ENCODE measurements at places on chromosomes 1 and 21. TPM values are rescaled to one million over a fixed set of nuclear protein-coding genes. Genes with fewer than 3 reads are reported as not detected.

Gene IVL
- polyA plus RNA-seq, result not detected

- DNase-seq, result peak; percentile 32
Observed at GRCh38 chr21:32411350-32412161, 950 bp upstream of the EVA1C start.

DNA sequence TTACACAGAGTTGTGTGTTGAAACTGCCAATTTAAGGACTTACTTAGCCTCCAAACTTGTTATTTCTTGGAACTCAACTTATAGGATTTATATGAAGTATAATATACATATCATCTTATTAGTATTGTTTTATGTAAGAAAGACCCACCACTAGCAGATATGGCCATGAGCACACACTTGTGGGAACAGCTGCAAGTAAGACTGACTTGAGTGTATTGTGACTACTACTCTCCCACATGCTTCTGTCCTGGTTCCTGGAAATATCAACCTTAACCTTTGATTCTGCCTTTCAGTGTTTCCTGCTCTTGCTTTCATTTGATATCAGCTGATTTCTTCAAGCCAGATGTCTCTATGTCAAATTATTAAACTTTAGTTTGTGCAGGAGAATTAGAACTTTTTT, 175.3 kb downstream of the MAGI3 start:
- no peak for DNase-seq

DNA sequence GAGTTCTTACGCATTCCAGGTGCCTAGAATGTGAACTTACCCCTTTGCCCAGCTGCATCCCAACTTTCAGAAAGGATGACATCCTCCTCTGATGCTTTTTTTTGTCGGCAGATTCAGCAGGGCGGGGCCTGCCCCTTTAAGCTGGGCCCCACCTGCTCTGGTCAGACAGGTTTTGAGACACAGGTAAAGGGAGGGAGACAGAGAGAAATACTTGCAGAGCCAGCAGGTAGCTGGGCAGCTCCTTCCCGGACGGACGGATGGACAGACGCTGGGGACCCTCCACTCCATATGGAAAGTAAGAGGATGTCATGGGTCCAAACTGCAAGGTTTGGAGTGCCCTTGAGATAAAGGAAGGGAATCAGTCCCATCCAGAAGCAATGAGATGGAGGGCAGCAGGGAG, at the start of gene TMEM79:
TMEM79 (plus strand) TSS at position 214 of the 400 bp plus-strand sequence. CDS start 902 bp downstream, outside the sequence.
- DNase-seq, result no peak
